ENCODE measurements at places on chromosomes 3 and 15.
A peak's percentile ranks its signal among the peaks of the same experiment; 100 is the strongest.

- DNase-seq = no peak
These were observed 16.6 kb downstream of the CD200 start for GRCh38 chr3:112349557-112349956.

GRCh38 chr3:89052386-89052785 lies 55.0 kb upstream of the EPHA3 start:
- DNase-seq = no peak

- DNase-seq = peak; percentile 7
These were observed 2.1 kb downstream of the ATP11B start for GRCh38 chr3:182795389-182795782.

DNA sequence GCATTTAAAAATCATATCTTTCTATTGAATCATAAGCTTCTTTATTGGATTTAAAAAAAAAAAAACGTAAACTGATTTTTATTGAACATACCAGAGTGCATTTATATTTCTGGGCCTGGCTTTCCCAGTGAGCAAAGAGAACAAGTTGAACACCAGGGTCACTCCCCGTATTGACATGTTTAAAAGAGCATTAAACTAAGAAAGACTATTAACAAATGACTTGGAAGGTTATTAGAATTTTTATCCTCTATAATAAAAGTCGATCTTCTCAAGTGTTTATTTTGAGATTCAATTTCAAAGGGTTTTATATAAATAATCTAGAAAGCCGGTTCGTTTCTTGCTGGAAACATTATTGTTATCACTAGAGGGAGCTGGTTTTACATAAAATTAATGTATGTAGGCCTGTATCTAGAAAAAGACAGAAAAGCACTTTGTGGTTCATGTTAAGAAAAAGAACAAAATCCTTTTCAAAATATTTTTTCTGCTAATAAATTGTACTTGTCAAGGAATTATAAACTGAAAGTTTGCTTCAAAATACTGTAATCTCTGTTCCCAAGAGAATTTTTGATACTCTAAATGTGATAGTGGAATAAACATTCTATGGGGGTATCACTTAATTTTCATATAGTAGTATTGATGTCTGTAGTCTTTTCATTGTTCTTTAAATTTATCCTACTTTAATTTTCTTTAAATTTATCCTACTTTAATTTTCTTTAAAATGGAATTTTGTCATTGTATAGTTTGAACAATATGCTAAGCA lies 321.8 kb upstream of the MME start:
- peak; percentile 42 for DNase-seq

DNA sequence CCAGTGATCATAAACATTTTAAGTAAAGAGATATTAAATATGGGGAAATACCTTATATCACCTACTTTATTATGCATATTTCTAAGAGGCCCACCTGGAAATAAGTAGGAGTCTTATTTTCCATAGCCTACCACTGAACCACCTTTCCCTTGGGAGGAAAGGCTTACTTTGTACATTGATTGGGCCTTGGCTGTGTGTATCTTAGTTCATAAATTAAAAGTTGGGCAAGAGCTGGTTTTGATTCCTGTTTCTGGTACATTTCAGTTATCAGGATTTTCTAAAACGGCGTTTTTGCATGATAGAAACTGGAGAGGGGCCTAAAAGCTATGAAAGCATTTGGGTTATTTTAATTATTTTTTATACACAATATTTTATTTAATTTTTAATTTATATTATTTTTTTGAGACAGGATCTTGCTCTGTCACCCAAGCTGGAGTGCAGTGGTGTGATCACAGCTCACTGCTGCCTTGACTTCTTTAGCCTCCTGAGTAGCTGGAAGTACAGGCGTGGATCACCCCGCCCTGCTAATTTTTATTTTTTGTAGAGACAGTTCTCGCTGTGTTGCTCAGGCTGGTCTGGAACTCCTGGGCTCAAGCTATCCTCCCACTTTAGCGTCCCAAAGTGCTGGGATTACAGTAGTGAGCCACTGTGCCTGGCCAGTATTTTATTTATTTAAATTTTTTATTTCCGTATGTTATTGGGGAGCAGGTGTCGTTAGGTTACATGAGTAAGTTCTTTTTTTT lies 2.6 kb downstream of the GMPS start:
- no peak for DNase-seq

DNA sequence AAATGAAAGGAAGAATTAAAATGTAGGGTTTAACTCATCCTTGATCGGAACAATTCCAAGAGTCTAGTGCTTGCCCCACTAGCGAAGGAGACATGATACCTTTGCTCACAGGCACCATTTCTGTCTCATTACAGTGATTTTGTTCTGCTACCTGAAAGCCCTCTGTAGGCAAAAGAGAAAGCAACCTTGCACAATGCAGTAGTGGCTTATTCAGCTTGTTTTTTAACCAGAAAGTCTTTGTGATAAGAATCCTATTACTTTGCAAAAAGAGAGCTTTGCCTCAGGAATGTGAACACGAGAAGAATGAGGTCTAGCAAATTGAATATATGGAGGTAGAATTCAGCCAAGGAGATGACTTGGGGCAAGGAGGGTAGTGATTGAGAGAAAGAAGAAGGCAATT lies 684.4 kb downstream of the GRM7 start:
- DNase-seq = no peak

- DNase-seq = no peak
These were observed 49.4 kb upstream of the FLNB start for GRCh38 chr3:57958642-57959422.

Measured in HFFc6 (cell line).